ENCODE measurements at places on chromosomes 11 and 22.
A peak's percentile ranks its signal among the peaks of the same experiment; 100 is the strongest.

DNA sequence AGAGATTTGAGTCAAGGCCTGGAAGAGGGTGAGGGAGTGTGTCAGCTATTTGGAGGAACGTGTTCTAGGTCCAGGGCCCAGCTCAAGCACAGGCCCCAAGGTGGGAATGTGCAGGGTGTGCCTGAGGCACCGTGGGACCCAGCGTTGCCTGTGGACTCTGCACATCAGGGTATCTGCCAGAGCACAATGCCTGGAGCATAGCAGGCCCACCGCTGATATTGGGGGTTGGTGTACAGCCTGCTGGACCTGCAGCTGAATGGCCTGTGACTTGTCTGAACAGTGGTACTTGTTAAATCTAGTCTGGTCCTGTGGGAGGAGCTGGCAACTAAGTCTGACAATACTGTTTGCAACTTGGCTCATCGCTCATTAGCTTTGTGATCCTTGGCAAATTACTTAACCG, 131.7 kb downstream of the GRIK4 start:
- no peak for DNase-seq

- no peak for DNase-seq
Observed at GRCh38 chr22:49330421-49331222, 497.1 kb downstream of the BRD1 start.

- no peak for DNase-seq
Observed at GRCh38 chr11:83115551-83115950, 41.4 kb upstream of the PCF11 start.

DNA sequence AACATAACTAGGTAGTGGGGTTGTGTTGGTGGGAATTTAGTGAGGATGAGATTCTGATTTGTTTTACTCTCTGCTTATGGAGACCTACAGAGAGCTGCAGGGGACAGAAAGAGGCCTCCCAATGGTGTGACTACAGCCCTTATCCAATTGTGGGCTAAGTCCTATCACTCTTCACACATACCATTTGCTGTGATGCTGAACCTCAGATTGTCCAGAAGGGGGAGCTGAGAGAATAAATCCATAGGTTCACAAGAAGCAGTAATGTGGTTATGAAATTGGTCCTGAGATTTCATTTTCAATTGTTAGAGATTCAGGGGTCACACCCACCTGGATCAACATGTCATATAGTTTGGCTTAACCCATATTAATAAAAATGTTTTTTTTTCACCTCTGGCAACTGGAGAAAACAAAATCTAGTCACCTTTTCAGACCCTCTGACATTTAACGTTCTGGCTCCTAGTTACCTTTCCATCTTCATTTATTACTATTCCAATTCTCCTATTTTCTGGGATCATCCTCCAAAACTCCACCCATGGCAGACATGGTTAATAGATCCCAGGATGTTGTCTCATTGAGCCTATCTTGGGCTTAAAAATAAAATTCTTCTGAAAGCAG, 53.3 kb upstream of the PTPN5 start:
- DNase-seq, result peak; percentile 14

DNA sequence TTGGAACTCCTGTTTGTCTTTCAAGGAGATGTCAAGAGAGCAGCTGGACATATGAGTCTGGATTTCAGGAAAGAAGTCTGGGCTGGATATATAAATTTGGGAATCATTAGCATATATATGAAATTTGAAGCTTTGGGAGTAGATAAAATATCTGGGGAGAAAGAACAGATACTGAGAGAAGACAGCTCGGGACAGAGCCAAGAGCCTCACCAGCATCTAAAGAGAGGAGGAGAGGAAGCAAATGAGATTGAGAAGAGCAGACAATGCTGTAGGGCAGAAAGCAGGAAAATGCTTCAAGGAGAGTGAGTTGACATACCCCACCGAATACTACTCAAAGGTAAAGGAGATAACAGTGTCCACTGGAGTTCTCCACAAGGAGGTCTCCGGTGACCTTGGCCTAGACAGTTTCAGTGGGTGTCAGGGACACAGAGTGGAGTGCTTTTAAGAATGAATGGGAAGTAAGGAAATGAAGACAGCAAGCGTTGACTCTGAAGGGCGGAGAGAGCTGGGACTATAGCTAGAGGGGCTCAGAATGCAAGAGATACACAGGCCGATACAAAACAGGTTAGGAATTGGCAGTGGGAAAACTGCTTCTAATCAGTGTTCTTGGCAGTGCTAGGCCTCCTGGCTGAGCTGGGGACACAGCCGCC, 862 bp downstream of the APBB1 start:
- DNase-seq, result no peak

DNA sequence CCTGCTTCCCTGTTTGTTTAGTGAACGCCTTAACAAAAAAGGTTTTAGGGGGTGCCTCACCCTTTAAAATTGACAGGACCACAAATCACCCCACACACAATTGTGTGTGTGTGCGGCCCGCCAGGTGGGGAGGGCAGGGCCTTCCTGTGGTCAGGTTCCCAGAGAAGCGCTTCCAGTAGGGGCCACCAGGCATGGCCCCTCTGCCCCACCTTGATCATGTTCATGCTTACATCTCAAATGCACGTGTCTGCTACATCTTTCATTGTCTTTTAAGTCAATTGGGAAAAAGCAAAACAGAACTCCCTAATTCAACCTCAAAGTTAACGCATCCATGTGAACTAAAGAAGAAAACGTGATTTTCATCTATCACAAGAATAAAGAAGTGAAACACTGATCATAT, 1335.3 kb downstream of the TBC1D22A start:
- DNase-seq, result no peak

DNA sequence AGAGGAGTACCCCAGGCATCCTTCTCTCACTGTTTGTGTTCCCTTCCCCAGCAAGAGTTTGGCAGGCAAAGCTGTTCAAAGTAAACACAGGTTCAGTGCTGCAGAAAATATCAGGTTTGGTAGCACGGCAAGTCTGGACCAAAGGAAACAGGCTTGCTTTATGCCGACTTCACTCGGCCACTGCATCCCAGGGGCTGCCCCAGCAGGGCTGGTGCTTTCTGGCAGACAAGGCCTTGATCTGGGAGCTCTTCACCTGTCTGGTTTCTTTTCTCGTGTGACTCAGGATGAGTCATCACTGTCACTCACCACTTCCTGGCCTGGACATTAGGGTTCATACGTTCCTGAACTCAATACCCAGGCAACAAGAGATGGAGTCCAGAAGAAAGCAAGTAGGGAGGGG, 52.6 kb upstream of the NAV2 start:
- peak; percentile 28 for DNase-seq

- DNase-seq, result peak; percentile 96
Observed at GRCh38 chr11:86244063-86244521, 461 bp upstream of the EED start.

DNA sequence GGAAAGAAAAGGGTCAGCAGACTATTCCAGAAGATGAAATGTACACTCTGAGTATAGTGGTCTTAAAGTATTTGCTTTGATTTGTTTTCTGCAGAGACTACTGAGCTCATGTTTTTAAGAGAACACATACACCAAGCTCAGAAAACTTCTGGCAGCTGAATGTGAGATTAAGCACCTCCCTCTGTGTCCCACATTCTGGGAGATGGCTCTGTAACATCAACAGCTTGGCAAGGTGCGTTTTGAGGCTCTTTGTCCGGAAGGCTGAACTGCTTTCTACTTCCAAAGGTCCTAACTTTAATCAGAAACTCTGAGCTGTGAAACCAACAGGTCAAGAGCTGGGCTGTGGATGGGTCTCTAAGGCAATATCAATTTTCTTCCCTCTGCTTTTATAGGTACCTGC, 36.4 kb upstream of the GLYAT start:
- DNase-seq, result no peak

GRCh38 chr11:124920870-124921609, 2.0 kb downstream of the HEPN1 start:
- DNase-seq, result no peak

- no peak for DNase-seq
Observed at GRCh38 chr11:119014209-119014924, 3.8 kb downstream of the RPS25 start.

GRCh38 chr22:19052941-19053541, 69.2 kb downstream of the DGCR2 start:
- DNase-seq, result no peak

GRCh38 chr22:38753948-38754750, 1.6 kb downstream of the SUN2 start:
- DNase-seq, result no peak

DNA sequence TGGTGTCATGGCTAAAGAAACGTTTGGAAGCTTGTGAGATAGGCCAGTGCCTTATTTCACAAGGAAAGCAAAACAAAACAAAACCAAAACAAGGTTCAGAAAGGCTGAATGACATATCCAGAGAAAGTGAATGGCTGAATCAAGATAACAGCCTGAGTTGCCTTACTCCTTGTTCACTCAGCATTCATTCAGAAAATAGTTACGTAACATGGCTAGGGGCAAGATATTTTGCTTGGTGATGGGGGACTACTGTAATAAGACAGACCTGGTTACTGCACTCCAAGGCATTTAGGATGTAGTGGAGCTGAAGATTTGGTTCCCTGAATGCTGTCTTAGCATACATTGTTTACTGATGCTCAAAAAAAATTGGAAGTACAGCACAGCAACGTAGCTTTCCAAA, 47.7 kb downstream of the C11orf91 start:
- DNase-seq, result no peak

DNA sequence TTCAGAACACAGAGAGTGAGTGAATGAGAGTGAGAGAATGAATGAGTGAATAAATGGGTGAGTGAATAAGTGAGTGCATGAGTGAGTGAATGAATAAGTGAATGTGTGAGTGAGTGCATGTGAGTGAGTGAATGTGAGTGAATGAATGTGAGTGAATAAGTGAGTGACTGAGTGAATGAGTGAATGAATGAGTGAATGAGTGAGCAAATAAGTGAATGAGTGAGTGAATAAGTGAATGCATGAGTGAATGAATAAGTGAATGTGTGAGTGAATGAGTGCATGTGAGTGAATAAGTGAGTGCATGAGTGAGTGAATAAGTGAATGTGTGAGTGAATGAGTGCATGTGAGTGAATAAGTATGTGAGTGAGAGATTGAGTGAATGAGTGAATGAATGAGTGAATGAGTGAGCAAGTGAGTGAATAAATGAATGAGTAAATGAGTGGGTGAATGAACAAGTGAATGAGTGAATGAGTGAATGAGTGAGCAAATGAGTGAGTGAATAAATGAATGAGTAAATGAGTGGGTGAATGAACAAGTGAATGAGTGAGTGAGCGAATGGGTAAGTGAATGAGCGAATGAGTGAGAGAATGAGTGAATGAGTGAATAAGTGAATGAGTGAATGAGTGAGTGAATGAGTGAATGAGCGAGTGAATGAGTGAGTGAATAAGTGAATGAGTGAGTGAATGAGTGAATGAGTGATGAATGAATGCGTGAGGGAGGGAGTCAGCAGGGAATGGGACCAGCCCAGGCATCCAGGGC, 21.3 kb upstream of the MUC5B start:
- no peak for DNase-seq

DNA sequence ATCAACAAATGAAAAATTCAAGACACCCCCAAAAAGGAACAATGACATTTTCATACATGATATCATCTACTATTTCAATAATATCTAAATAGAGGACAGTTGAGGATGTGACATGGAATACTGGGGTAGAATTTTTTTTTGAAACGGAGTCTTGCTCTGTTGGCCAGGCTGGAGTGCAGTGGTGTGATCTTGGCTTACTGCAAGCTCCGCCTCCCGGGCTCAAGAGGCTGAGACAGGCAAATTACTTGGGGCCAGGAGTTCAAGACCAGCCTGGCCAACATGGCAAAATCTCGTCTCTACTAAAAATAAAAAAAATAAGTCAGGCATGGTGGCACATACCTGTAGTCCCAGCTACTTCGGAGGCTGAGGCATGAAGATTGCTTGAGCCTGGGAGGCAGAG, 41.4 kb downstream of the LRRC74B start:
- DNase-seq, result no peak

Measured in COLO829 (cell line).